ENCODE measurements at places on chromosomes 1 and 21.

- no peak for DNase-seq
Measured at GRCh38 chr21:29928537-29928936, 11.3 kb downstream of the GRIK1 start.

- peak; percentile 61 for DNase-seq
Measured at GRCh38 chr1:911875-912739, 11.6 kb upstream of the SAMD11 start.

DNA sequence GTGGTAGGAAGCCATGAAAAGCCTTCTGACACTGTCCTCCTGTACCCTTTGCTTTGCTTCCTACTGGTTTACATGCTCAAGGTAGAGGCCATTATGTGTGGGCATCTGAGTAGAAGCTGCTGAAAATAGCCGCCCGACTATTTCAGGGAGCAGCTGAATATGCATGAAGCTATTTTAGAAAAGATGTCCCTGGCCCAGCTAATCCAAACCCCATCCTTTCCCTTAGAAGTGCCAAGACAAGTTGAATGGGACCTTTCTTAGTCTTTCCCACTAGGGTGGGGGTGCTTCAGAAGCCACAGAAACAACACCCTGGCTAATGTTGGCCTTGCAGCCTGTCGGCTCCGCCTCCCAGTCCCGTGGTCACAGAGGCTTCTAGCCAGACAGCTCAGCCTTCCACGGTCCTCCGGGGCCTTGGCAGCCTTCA, 205.1 kb upstream of the EDN2 start:
- no peak for DNase-seq

GRCh38 chr1:200415789-200416593, 6.2 kb upstream of the ZNF281 start:
- no peak for DNase-seq

GRCh38 chr1:170560681-170561285, 28.8 kb downstream of the GORAB start:
- DNase-seq, result no peak

GRCh38 chr1:16122350-16122881, 33.5 kb downstream of the EPHA2 start:
- no peak for DNase-seq

- peak; percentile 38 for DNase-seq
Measured at GRCh38 chr1:192936313-192937018, 122.7 kb downstream of the UCHL5 start.

DNA sequence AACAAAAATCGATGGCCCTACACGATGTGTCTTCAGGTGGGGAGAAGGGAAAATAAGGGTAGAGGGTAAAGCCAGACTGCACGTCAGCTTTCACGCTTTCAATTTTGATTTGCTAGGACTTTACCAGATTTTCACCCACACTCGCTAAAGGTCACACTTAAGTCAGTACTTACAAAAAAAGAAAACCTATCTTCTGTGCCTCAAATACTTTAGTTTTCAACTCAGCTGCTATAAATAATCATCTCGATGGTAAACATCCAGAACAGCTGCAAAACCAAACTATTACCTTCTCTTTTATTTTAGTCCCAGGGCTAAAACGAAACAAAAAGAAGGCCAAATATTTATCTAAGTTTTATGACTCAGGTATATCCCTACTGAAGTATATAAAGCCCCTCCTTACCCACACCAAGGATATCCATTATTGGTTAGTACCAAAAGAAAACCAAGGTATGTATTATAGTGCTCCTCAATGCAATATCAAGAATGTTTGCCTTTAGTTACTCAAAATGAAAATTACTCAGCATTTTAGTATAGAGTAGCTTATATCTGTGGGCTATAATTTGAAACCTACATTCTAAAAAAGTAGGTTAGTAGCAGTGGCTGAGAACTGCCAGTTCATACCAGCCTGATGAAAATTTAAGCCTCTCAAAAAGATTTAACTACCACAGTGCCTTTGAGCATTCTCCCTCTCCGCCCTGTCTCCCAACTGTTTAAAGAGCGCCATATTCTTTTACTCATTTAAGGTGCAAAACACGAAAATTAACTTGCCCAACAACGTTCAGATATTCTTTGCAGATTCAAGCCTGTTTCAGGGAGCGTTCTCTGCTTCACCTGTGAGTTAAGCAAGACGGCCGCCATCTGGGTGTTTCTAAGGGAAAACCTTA, 1.5 kb downstream of the CSDE1 start:
- no peak for DNase-seq

GRCh38 chr1:205584732-205585131, 47.1 kb downstream of the ELK4 start:
- no peak for DNase-seq

GRCh38 chr1:232327899-232328298, 302.0 kb downstream of the SIPA1L2 start:
- DNase-seq, result no peak

DNA sequence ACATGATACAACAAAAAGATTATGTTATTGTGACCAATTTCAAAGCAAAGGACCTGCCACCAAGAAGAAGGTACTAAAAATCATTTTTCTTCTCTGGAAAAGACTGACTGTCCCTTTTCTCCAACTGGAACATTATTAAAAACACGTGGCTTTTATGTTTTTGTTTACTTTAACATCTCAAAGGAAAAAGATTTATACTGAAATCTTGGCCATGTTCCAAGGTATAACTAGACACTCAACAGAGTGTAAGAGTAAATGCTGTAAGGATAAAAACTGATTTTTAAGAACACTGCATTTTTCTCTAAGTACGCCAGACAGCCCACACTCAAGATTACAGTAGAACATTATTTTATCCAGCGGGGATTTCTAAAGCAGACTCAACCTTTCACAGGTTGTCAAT, 62.1 kb downstream of the BRWD1 start:
- DNase-seq, result no peak

GRCh38 chr1:178023181-178023618, 53.3 kb upstream of the SEC16B start:
- no peak for DNase-seq

- DNase-seq, result no peak
Measured at GRCh38 chr1:5938101-5938646, 54.1 kb downstream of the NPHP4 start.

- DNase-seq, result no peak
Measured at GRCh38 chr1:214702556-214702955, 99.6 kb downstream of the CENPF start.

GRCh38 chr1:85629532-85629920, 49.0 kb downstream of the CCN1 start:
- DNase-seq, result no peak

GRCh38 chr1:196678510-196678884, 26.7 kb downstream of the CFH start:
- DNase-seq, result no peak

- no peak for DNase-seq
Measured at GRCh38 chr1:38563942-38564735, 295.4 kb downstream of the RRAGC start.

- no peak for DNase-seq
Measured at GRCh38 chr1:222938986-222939385, 124.1 kb downstream of the DISP1 start.

GRCh38 chr1:206891412-206891811, 5.8 kb upstream of the IL24 start:
- no peak for DNase-seq

DNA sequence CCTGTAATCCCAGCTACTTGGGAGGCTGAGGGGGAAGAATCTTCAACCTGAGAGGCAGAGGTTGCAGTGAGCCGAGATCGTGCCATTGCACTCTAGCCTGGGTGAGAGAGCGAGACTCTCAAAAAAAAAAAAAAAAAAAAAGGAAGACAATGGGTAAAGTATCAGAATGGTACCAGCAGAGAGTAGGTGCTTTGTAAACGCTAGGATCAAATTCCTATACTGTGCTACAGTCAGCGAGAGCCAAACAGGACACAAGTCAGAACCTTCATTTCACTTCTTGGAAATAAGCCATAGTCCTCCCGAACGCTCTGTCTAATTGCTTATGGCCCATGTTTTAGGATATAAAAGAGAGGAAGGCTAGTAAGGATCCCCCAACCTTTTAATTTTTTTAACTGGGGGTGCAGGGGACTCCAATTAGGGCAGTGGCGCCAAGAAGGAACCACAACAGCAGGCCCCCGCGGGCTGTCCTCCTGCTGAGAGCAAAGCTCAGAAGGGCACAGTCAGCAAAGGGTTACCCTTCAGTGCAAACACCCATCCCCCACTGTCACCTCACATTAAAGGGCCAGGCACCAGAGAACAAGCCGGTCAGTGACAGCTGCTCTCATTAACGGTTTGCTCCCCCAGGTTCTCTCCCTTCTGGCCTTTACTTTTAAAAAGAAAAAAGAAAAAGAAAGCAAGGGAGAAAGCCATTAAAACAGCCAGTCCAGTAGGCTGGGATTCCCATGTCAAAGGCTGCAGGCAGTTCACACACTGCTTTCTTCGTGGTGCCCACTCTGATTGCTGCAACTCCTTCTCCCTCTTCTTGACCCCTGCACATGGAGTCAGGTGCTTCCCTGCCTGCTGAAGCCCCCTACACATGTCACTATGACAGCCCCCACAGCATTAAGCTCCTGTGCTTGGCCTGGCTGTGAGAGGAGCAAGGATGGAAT, 69.4 kb downstream of the PLPP3 start:
- no peak for DNase-seq

GRCh38 chr21:34073749-34074282, 438 bp downstream of the MRPS6 start:
- peak; percentile 16 for DNase-seq

- peak; percentile 83 for DNase-seq
Measured at GRCh38 chr1:30379684-30380624, 343.4 kb downstream of the MATN1 start.

DNA sequence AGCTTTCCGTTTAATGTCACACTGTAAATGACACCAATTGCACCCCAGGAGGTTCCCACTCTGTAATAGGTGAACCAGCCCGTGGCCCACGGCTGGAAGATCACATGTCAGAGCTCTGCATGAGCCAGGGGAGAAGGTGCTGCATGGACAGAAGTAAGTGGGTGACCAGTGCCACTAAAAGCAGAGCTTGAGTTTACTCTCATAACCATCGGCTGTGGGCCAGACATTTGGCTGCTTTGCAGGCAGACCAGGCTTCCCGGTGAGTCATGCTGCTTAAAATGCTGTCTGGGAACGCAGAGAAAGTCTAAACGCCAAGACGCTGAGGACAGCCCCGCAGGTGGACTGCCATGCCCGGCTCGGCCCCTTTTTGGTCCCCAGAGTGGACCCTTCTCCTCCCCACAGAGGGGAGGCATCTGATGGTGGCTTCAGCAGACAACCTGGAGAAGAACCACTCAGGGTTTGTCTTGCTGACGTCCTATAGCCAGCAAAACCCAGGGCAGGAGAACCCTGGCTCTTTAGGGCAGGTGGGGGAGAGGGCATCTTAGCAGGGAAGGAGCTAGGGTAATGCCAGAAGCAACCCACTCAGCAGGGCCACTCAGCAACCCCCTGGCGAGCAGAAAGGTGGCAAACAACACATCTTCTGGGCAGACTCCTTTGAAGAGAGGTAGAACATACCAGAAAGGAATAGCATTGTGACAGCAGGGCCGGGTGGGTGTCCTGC, 7.3 kb downstream of the KIAA2013 start:
- DNase-seq, result no peak

DNA sequence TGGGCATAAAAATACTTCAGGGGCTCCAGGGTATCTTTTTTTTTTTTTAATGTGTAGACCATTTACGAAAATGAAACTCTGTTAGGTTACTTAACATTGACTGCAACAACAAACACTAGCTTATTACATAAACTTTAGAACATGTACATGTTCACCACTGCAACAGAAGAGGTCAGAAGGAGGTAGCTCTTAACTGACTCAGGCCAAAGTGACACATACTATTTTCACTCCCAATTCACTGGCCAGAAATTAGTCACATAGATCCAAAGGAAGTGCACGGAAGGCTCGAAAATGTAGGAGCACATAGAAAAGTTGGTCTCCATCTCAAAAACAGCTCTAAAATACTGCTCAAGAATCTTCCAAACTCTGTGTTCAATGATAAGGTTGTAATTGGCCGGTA, 107.2 kb downstream of the AKT3 start:
- DNase-seq, result no peak

DNA sequence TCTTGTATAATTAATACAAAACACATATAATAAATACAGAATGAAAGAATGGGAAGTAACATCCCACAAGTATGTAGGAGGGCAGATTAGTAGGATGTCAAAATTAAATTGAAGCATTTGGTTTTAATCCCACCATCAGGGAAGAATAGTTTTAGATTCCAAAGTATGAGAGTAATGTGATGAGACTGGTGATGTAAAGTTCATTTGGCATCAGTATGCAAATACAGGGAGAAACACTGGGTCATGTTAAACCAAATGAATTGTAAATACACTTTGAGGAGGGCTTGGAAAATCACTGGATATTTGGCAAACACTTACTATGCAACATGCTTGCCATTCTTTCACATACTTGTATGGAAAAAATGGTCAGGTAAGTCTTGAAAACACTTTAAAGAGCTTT, 358.8 kb downstream of the DPYD start:
- no peak for DNase-seq

Measured in Kasumi-1 (cell line).